ENCODE measurements at places on chromosomes 3 and 15.

DNA sequence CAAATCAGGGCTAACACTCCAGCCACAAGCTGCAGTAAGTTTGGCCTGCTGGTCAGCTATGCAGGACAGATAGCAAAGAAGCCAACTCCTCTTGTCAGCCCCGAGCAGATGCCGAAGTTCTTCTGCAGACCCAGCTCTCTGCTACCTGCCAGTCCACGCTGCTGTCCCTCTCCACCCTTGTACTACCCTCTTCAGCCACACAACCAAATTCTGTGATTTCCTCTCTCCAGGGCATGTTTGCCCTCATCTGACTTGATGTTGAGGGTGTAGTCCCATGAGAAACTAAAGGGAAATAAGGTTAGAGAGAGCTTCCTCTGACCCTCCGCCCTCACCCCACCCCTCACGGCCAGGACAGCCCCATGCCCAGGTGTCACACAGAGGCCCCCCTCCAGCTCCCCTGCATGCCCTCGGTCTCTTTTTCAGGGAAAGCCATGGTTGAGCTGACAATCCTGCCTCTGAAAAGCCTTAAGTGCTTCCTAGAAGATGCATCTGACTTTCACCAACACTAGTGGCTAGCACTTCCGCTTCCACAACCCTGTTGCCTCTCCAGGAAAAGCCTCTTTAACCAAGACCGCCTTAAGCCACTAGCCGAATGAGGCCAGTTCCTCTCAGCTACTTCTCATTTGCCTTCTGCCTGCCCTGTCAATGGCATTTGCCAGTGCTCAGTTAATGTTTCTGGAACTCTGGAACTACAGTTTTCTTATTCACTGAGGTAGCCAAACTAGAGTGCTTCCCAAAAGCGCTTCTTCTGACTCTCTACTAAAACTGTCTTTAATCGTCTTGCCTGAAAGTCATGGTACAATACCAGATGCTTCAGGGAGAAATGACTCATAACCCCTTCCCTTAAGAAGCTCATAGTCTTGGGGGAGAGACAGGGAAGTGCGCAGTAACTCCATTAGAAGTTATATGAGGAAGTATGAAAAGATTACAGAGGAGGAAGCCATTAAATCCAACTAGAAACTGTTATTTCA is 300.4 kb upstream of the STT3B start:
- DNase-seq, result no peak

- DNase-seq, result no peak
Measured at GRCh38 chr3:117748131-117748530, 1038.6 kb downstream of the TUSC7 start.

DNA sequence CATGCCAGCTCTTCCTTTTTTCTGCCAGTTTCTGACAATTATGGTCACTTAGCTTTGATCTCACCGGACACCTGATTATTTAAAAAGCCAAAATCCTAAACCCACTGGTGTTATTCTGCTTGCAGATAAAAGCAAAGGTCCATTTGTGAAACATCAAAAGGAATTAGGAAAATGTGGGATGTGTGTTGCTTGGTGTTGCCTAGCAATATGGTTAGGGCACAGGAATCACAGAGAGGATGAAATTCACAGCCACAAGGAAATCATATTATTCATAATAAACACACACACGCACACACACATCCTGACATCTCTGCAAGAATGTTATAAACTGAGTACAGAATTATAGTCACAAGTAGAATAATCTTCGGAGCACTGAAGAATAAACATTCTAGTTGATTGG is 89.3 kb upstream of the BHLHE40 start:
- no peak for DNase-seq

DNA sequence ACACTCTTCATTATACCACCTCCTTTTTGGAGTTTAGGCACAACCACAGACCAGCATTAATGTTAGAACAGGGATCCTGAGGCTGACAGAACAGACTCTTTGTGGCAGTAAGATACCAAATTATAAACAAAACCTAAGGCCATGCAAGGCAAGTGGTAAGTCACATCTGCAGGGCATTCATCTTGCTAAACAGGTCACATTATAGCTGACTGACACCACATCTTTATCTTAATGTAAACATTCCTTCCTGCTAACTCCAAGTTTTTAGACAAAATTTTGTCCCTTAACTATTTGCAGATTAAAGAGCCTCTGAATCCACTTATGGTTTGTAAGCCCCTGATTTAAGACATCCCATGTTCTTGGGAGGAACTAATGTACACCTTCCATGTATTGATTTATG is 500.6 kb downstream of the PYDC2 start:
- no peak for DNase-seq

DNA sequence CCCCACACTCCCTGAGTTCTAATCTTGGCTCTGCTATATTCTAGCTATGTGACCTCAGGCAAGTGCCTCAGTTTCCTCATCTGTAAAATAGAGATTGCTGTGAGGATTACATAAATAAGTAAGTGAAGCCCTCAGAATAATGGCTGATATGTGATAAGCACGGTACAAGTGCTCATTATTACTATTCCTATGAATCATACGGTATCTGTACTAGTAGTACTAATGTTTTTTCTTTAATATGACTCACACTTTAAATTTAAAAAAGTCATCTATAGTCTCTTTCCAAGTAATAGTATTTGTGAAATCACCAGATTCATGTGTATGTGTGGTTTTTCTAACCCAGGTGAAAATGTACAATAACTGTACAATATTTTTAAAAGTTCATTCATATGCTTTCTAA is 58.7 kb downstream of the CLDN11 start:
- no peak for DNase-seq

- no peak for DNase-seq
Measured at GRCh38 chr3:127497676-127498075, 92.9 kb downstream of the TPRA1 start.

- no peak for DNase-seq
Measured at GRCh38 chr15:51576911-51577500, 45.6 kb downstream of the DMXL2 start.

DNA sequence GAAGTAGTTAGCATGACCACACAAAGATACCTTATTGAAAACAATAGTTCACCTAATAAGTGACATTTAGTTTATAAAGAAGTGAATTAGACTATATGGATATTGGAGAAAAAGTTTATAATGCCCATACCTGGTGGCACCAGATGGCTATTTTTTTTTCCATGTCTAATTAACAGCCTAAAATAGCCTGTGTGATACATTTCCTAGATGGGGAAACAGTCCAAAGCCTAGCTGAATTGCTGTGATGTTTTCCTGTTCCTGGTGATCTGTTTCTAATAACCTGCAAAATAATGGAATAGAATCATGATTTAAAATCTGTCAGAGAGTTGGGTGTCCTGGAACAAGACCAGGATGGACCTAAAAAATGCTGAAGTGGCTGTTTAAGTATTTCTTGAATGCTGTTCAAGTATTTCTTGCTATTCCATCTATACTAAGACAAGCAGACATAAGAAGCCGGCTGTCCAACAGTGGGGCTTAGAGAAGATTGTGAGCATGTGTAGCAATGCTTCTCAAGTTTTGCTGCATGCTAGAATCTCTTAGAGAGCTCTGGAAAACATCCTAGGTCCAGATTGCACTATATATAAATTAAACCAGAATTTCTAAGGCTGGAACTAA is 31.3 kb downstream of the LRRC3B start:
- DNase-seq, result no peak

GRCh38 chr3:183529717-183530116 is 25.8 kb downstream of the KLHL6 start:
- no peak for DNase-seq

DNA sequence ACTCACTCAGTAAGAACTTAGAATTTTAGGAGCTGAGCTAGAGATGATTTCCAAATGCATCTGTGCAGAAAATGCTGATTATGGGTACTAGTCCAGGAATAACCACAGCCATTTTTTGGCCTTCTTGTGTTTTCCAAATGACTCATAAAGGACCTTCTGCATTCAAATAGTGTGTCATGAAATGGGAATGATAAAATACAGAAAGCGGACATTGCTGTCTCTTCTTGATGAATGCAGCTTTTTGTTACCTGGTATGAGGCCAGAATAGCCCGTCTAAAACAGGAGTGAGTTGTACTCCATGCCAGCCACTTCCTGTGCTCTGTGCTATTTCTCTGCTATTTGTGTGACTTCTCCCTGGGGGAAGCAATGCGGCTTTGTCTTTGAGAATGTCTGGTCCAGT is 20.5 kb upstream of the FRMD5 start:
- no peak for DNase-seq

DNA sequence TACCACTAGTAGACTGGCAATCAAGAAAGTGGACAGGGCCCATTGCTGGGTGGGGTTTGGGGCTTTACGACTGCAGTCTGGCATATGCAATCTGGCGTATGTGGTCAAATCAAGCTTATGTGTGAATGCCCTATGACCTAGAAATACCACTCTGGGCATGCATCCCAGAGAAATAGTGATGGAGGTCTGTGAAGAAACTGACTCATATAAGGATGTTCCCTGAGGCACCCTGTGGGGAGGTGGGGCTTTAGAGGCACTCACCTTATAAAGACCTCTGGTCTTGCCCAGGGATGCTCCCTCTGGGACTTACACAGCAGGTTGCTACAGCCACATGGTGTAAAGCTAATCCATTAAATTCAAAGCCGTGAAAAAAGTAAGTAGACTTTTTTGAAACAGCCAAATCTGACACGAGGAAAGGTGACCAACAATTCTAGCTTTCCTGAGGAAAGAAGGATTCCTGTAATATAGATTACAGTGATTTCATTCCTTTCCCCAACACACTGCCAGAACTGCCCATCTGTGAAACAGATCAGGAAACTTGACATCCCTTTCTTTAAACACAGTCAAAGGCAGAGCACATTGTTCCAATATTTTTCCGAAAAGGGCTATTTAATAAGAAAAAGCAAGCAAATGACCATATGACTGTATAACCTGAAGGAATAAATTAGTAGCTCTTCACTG is 13.6 kb downstream of the RARRES1 start:
- no peak for DNase-seq

DNA sequence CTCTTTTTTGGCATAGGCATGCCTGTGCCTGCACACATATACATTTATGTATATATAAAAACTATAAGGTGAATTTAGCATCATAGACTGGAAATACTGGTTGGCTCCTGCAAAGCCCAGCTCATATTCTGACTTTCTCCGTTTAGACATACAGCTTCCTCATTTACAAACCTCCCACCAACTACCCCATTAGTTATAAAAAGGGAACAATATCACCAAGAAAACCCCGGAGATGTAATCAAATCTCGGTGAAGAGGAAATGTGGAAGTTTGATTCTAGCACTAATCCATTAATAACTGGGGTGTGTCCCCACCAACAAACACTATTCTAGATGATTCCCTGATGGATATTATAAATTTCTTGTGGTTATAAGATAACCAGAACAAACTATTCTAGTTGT is 517.7 kb upstream of the TBL1XR1 start:
- DNase-seq, result no peak

DNA sequence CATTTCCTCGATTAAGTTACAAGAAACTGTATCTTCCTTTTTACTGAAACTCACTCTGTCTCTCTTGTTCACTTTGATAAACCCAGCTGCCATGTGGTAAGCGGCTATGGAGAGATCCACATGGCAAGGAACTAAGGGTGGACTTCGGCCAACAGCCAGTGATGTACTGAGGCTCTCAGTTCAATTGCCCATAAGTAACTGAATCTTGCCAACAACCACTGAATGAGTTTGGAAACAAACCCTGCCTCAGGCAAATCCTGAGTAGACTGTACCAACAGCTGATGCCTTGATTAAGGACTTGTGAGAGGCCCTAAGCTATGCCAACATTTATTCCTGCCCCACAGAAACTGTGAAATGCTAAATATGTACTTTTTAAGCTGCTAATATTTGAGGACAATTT is 433.5 kb downstream of the PLOD2 start:
- no peak for DNase-seq

- DNase-seq, result no peak
Measured at GRCh38 chr3:52121464-52121805, 32.8 kb downstream of the POC1A start.

- peak; percentile 72 for DNase-seq
Measured at GRCh38 chr15:64856429-64857145, 14.9 kb downstream of the PLEKHO2 start.

DNA sequence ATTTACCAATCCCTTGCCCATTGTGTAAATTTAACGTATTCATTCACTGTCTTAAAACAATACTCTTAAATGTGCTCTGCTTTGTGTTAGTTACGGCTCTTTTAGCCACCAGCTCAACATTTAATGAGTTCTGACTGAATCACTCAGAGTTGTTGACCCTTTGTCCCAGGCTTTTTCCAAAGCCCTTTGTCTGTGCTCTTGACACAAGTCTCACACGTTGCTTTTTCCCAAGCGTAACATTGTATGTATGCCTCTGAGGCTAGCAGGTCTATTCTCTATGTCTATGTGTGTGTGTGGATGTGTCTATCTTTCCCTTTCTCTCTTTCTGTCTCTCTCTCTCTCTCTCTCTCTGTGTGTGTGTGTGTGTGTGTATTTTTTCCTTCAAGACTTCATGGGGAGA is 435.4 kb upstream of the GOLIM4 start:
- DNase-seq, result no peak

- DNase-seq, result peak; percentile 10
Measured at GRCh38 chr3:83928391-83928790, 1030.4 kb upstream of the CADM2 start.

GRCh38 chr3:192128922-192129321 is 598.4 kb downstream of the FGF12 start:
- DNase-seq, result no peak

DNA sequence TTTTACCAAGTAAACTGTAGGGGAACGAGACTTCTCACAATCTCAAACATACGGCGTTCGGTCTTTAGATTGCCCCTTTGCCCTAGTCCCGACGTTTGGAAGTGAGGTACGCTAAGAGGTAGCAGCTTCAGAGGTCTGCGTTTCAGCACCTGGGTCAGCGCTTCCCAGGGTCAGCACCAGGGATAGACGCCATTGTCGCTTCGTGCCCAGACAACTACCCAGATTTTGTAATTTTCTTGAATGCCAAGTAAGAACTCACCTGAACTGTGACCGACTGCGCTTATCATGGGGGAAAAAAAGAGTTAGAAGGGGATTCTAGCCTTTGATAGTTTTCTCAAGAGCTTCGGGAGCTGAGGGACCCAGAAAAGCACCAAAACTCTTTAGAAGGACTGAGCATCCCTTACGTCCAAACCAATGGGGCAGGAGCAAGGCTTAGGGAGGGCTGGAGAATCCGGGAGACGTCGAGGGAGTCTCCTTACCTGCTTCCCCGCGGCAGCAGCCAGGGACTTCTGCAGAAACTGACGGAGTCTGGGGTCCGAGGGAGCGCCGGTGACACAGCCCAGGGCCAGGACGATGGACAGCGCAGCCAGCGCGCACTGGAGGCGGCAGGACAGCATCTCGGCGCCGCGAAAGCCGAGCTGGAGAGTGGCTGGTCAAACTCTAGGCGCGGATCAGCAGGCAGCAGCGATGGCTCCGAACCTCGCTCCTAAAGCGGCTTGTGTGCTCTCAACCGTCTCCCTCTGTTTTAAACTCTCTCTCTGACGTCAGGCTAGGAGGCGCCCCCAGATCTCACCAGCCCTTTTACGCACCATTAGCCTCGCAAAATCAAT is at the start of gene SST:
SST (minus strand) TSS at position 720 of the 830 bp plus-strand sequence; CDS start at position 617, 103 bp downstream.
- peak; percentile 79 for DNase-seq

GRCh38 chr3:31159331-31160039 is 265.0 kb upstream of the GADL1 start:
- no peak for DNase-seq

DNA sequence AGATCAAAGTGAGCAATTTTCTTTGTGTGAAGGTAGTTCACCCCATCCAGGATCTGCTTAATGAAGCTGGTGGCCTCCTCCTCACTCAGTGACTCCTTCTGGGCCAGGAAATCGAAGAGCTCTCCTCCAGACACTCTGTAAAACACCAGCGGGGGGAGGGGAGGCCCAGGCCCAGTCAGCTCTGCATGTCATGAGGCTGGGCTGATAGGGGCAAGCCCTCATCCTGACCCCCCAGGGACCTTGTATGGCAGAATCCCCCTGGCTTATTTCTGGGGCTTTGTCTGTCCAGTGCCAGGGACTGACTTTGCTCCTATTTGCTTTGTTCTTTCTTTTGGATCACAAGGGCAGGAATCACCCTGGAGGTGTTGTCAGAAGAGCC is 74.9 kb downstream of the DAPK2 start:
- DNase-seq, result peak; percentile 35

All from ELF-1 (cell line).